ENCODE measurements at places on chromosomes 5 and 9.

DNA sequence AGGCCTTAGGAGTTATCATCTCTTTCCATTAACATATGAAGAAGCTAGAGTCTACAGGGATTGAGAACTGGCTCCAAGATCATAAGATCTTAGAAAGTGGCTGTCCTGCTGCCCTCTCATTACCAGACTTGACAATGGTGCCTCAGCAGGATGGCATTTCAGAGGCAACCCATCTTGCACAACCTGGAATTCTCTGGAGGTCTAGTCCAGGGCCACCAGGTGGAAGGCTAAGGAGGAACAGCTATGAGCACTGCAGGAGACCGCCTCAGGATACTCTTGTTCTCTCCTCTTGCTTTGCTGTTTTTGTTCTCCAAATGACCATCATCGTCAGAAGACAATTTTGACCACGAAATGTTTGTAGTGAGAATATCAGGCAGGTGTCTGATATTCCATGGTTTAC is 322.6 kb downstream of the FBXL17 start:
- DNase-seq, result no peak

DNA sequence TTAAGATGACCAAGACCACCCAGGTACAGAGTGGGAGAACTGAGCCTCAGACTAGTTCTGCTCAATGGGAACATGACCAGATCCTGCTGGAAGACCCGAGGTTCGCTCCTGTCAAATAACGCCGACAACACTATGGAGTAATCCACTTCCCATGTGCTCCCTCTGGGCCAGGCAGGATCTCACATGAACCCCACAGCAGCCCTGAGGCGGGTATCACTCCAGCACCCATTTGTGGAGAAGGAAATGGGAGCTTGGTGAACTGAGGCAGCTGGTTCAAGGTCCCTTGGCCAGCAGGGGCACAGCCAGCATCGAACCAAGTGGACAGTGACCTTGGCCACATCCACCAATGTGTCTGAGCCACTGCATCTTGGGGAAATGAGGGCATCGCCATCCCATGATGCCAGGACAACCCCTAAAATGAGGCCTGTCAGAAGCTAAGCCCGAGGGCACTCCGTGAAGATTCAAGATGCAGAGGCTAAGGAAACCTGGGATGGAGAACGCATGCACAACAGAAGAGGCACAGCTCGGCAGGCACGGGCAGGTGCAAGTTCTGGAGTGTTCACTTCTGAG is 8.5 kb downstream of the ANKS6 start:
- DNase-seq, result no peak

GRCh38 chr9:16825331-16825725 is 45.1 kb downstream of the BNC2 start:
- DNase-seq, result no peak

- DNase-seq, result no peak
These were observed 8.3 kb upstream of the MED7 start for GRCh38 chr5:157150995-157151394.

DNA sequence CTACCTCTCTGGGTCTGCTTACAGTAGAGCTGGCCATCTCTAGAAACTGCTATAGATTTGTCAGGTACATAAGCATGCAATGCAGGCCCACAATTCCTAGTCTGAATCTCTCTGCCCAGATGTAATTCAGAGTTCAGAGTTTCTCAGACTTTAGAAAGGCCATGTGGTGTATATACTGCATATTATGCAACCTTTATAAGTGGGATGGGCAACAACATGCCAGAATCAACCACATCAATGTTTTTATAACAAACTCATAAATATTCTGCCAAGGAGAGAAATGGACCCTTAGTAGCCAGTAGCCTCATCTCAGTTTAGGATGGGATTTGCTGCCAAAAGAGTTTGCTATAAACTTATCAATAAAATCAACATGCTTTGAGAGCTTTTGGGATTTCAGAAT is 78.8 kb downstream of the SLC1A1 start:
- DNase-seq, result no peak

GRCh38 chr5:97547999-97548738 is 365.1 kb upstream of the RIOK2 start:
- no peak for DNase-seq

DNA sequence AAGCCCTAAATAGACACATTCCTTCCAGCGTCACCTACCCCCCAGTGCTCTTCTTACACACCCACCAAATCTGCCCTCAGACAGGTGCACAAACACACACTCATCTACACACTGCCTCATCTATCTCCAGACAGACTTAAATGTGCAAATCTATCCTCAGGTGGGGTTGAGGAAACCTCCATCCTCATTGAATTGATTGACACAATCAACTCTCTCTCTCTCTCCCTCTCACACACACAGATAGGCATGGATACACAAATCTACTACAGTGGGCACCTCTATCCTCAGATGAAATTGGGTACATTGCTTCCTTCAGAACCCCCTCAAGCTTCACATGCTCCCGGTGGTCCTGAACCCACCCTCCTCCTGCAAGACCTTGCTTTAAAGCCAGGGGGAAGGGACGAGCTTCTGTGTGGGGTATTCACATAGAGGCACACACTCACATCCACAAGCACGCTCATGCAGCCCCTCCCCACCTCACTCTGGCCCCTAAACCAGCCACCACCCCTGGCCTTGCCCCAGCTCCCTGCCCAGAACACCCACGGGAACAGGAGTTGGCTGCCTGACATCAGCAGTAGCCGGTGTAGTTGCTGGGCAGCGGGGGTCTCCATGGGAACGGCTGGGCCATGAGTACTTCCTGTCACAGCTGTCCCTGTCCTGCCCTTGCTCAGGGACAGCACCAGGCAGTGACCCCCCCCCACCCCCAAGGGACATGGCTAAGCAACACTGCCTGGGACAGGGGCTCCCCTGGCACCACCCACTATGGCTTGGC is 22.8 kb downstream of the PCDH1 start:
- no peak for DNase-seq

DNA sequence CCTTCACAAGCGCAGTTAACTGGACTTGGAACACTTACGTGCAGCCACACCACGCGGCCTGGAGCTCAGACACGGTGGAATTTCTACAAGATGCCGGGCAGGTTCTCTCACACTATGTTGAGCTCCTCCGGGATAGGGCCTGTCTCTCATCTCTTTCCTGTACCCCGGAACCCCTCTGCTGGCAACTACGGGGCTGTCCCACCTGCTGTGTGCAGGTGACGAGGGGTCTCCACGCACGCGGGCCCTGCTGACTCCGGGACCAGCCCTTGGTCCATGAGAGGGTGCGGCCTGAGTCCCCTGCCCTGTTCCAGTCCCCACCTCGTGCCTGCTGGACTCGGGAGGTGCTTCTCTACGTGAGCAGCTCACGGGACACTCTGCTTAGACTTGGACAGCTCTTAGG is 40.1 kb downstream of the SLC6A3 start:
- no peak for DNase-seq

- DNase-seq, result no peak
These were observed 149.7 kb downstream of the CAAP1 start for GRCh38 chr9:26742828-26743476.

DNA sequence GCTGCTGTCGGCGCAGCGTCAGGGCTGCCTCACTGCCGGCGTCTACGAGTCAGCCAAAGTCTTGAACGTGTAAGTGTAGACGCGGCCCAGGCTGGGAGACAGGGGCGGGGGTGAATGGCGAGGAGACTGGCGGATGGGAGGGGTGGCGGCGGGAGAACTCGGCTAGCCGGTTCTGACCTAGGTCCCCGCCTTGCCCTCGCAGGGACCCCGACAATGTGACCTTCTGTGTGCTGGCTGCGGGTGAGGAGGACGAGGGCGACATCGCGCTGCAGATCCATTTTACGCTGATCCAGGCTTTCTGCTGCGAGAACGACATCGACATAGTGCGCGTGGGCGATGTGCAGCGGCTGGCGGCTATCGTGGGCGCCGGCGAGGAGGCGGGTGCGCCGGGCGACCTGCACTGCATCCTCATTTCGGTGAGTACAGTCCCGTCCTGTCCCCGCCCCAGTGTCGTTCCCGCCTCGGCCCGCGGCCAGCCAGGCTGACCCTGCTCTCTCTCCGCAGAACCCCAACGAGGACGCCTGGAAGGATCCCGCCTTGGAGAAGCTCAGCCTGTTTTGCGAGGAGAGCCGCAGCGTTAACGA is 745 bp downstream of the GADD45G start:
- DNase-seq, result peak; percentile 39

DNA sequence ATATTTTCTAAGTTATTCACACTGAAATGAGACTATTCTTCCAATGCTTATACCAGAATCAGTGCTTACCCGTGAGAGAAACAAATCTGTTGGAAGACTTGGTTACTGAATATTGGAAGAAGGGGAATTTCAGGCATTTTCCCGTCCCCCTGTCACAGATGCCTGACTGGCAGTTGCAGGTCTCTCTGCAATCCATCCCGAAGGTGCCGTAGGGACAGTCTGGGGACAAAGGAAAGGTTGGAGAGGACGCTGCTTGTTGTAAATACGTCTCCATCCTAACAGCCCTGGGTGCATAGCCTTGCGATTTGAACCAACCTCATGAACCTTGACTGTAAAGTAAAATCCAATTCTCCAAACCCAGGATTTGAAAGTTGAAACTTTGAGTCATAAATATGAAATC is 3.5 kb downstream of the ESM1 start:
- DNase-seq, result no peak

GRCh38 chr5:41736641-41737040 is 133.6 kb downstream of the OXCT1 start:
- DNase-seq, result no peak

DNA sequence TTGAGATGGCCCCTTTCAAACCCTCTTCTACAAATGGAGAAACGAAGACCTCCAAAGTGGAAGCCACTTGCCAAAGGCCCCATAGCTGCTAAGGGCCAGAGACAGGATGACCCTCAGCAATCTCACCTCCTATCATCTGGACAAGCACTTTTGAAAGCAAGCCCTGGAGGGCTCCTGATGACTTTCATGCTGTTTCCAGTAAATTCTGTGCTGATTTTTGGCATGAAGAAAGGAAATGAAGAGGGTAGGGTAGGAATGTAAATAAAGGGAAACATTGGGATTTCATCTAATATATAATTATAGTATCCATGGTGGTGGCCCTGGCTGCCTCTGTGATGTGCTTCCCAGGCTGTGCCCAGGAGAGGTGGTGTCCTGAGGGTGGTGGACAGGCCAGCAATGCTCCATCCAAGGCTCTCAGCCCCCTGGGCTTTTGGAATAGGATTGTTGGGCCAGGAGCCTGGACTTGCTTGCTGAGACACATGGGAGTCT is 208.0 kb upstream of the TRIM32 start:
- DNase-seq, result no peak

DNA sequence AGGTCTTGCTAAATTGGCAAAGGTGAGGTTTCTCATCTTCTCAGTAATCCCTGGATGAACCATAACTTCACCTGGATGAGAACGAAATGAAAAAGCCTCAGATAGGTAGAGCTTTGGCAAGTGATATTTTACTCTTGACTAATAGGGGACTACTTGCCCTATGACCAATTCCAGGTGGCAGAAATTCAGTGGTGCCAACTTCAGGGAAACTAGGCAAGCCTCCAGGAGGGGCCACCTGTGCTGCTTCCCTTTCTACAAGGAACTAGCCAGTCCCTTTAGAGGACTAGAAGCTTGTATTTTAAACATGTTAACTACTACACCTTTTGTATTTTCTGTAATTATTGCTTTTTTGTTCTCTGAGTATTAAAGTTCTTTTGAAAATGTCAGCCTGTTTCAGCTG is 169.0 kb upstream of the GRIA1 start:
- DNase-seq, result no peak

DNA sequence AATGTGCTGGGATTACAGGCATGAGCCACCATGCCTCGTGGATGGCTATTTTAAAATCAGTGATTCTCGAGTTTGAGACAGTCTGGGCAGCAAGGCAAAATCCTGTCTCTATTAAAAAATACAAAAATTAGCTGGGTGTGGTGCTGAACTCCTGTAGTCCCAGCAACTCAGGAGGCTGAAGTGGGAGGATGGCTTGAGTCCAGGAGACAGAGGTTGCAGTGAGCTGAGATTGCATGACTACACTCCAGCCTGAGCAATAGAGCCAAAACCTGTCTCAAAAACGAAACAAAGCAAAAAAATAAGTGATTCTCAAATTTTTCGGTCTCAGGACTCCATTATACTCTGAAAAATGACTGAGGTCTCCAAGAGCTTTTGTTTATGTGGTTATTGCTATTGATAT is 47.9 kb upstream of the HSPA9 start:
- DNase-seq, result no peak

Data from T-cell (primary cell).